ENCODE measurements at places on chromosomes 5 and 9.

GRCh38 chr5:66542711-66543110, 53.5 kb upstream of the MAST4 start:
- DNase-seq = no peak

GRCh38 chr5:146520731-146521130, 4.7 kb upstream of the GPR151 start:
- no peak for DNase-seq

- DNase-seq = no peak
Observed at GRCh38 chr5:127930311-127930710, 153.3 kb upstream of the SLC12A2 start.

DNA sequence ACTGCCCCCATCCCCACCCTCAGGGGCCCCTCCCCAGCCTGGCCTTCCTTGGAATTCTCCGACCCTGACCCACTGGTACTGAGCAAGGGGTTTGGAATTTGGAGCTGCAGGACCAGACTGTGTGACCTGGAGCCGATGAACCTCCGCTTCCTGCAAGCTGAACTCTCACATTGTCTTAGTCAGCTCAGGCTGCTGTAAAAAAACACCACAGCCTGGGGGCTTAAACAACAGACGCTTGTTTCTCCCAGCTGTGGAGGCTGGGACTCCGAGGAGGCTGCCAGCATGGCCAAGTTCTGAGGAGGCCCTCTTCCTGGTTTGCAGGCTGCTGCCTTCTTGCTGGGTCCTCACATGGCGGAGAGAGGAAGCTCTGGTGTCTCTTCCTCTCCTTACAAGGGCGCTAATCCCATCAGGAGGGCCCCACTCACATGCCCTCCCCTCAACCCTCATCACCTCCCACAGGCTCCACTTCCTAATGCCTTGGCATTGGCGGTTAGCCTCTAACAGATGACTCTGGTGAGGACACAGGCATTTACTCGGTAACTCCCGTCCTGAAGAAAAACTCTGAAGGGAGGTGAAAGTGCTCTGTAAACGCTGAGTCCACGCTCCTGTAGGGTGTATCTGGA, 42.4 kb downstream of the C5orf15 start:
- DNase-seq = no peak

GRCh38 chr5:7872517-7873130, 3.7 kb downstream of the MTRR start:
- DNase-seq = no peak

- no peak for DNase-seq
Observed at GRCh38 chr5:157549283-157549629, 26.3 kb downstream of the ADAM19 start.

- no peak for DNase-seq
Observed at GRCh38 chr9:94599102-94599501, 5.5 kb upstream of the FBP2 start.

DNA sequence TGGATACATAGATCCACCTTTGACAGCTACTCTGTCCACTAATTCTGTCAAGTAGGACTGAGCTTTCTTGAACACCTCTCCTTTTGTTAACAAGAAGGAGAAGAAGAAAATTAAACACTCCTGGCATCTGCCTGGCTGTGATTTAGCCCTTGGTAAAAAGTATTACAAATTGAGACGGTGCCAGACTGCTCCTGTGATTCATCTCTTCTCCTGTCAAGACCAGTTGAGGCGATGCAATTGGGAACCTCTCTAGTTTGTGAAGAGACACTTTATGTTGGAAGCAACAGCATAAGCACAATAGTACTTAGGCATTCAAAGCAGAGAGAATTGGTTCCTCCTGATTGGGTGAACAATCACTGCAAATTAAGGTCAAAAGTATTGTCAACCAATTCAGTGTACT, 72.7 kb downstream of the GHR start:
- DNase-seq = no peak

- no peak for DNase-seq
Observed at GRCh38 chr5:15700373-15700772, 200.4 kb downstream of the FBXL7 start.

- DNase-seq = no peak
Observed at GRCh38 chr9:15372455-15372854, 50.2 kb upstream of the SNAPC3 start.

- DNase-seq = no peak
Observed at GRCh38 chr9:106450549-106450948, 412.4 kb upstream of the ZNF462 start.

GRCh38 chr5:8005416-8005815, 136.5 kb downstream of the MTRR start:
- DNase-seq = no peak

GRCh38 chr5:129679671-129680070, 68.2 kb upstream of the MINAR2 start:
- no peak for DNase-seq

DNA sequence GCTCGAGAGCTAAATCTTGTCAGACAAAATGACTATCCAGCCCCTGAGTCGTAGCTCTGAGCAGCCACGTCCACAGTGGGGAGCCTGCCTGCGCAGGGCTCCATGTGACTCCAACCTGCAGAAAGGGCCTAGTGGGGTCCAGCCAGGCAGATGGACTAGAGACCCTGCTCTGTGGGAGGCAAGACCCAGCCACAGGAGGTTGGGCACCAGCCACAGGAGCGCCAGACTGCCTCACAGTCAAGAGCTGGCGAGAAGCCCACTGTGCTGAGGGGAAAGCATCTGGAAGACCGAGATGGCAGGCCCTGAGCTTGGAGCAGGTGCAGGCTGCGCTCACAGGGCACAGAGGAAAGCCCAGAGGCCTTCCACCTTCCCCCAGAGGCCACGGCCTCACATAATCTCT, 61.4 kb downstream of the C5orf15 start:
- DNase-seq = no peak

GRCh38 chr9:93320591-93321219, 130.8 kb upstream of the FAM120A start:
- DNase-seq = no peak

DNA sequence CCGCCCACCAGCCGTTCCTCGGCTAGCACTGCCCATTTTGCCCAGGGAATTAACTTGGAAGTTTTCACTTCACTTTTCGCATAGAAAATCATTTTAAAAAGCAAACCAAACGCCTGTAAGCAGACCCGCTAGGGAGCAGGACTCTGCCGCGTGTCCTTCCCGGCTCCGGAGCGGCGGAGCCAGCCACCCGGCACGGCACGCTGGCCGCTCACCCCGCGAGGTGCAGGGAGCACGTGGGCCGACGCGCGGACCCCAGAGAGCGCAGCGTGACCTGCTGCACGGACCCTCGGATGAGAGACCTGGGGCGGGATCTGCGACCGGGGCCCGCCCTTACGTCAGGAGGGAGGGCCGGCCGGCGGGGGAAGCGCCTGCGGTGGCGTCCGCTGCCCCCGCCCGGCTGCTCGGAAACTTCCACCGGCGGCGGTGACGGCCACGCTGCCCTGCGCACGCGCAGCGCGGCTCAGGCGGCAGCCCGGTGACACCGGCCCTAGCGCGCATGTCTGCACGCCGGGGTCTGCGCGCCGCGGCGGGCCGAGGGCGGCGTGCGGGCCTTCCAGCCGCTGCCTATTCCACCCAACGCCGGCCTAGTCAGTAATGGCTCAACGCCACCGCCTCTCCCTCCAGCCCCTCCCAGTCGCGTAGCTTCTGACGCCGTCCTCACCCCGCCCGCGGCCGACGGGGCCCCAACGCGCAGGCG, 507 bp upstream of the TENT4A start:
- peak; percentile 99 for DNase-seq

GRCh38 chr5:37015795-37016666, 139.5 kb downstream of the NIPBL start:
- DNase-seq = no peak

GRCh38 chr5:174655351-174655750, 69.0 kb upstream of the MSX2 start:
- no peak for DNase-seq
